WERI-Rb-1 (cell line): ENCODE measurements at places on chromosomes 5 and 9.

- peak; percentile 9 for DNase-seq
These were observed 34.8 kb upstream of the IFNK start for GRCh38 chr9:27489087-27489876.

DNA sequence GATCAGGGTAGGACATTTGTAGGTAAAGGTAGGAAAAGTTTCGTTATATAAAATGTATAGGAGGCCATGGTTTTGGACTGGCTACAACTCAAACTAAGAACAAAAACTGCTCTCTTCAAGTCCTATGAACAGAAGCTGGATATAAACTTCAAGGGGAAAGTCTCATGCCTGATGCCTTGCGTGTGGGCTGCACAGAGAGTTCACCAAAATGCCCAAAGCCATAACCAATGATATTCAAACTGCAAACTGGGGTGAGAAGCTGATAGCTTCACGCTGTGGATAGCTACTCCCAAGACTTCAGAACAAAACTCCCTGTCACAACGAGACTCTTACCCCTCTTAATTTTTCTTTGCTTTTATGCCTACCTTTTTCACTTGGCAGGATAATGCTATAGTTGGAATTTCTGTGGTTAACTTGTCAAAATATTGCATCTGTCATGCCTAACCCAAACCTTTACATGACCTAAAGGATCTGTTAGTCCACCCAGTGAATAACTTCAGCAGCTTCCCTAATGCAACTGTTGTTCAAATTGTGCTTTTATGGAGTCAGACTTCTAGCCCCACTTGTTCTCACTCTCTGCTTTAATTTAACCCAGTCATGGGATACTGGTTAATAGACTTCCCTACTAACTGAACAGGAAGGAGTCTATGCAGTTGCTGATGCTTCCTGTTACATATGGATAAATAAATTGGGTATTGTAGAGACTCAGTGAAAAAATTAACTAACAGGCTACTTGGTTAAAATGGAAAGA lies 71.9 kb downstream of the SFXN1 start:
- no peak for DNase-seq

DNA sequence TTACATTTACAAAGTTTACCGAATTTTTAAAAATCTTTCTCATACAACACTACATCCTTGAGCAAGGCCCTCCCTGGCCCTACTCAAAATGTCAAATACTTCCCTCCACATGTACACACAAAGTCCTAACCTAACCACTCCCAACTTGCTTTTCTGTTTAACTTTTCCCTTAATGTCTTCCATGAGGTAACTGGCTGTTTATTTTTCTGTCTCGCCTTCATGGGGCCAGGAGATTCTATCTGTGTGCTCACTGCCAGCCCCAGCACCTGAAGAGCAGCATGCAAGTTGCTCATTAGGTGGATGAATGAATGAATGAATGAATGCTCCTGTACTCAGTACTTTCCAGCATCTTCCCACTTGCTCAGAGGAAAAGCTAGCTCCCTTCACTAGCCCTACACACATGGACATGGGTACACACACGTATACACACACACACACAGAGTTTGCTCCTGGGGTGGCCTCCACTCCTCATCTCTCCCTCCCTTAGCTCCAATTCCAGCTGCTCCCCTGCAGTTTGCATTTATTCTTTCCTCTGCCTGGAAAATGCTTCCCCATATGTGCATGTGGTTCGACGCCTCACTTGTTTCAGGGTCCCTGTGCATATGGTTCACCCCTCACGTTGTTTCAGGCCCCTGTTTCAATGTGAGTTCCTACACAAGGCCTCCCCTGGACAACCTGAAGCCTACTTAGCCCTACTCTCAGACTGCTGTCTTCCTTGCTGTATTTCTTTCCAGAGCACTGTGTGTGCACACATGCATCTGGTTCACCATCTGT lies 165.2 kb downstream of the ROR2 start:
- no peak for DNase-seq

DNA sequence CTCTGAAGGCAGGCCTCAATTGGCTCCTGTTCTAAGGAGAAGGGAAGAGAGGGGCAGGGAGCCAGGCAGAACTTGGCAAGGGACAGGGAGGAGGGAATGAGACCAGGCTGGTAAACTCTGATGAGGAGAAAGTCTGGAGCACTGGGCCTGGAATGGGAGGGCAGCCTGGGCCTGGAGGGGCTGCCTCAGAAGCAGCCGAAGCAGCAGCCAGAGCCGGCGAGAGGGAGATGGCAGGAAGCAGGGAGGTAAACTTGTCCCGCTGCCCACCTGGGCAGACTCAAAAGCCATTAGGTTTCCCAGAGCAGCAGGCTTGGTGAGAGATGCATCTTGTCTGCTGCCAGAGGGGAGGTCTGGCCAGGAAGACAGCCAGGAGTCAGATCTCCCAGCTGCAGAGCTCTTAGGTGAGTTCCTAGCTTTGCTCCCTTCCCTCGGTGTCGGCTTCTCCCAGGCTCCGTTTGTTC lies 37.0 kb upstream of the CRB2 start:
- DNase-seq, result no peak

- DNase-seq, result no peak
These were observed 363.6 kb upstream of the TYRP1 start for GRCh38 chr9:12329623-12329985.
